ENCODE measurements at places on chromosomes 1 and 21.

DNA sequence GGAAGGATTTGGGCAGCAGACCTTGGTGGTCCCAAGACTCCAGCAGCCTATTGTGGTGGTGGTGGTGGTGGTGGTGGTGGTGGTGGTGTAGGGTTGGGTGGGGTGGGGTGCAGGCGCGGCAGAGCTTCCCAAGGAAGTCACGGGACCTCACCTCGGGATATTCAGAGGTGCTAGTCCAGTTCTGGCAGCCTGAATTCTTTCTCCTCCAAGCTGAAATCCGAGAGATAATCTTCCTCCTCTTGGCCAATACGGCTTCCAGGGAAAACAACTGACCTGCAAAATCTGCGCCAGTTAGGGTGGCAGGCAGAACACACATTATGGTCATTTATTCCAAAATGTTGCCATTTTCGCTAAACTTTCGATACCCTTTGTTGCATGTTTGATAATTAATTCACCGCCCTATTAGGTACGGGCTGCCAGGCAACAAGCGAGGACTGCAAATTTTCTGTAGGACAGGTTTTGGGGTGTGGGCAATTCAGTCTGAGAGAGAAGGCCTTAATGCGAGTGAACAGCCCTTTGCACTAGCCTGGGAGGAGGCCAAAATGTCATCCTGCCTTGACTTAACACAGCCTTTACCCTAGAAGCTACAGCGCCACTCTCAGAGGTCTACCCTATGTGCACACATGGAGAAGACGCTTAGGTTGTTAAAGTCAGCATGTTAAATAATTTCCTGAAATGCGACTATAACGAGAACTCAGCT is 33.2 kb upstream of the BSDC1 start:
- no peak for DNase-seq

DNA sequence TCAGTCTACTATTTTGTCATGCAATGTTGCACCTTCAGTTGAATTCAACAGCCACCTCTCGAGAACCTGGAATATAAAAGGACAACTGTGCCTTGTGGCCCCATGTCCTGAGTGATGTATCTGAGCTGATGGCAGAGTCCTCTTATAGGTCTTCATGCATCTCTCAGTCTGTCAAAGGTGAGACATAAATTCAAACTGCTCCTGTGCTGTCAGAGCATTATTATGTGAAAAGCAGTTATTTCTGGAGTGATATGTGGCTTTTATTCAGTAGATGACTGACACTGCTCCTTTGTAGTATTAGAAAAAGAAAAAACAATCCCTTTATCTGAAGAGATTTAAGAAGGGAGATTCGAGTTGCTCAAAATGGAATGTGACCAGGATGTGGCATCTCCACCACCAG is 8.4 kb downstream of the S100A10 start:
- DNase-seq = no peak

DNA sequence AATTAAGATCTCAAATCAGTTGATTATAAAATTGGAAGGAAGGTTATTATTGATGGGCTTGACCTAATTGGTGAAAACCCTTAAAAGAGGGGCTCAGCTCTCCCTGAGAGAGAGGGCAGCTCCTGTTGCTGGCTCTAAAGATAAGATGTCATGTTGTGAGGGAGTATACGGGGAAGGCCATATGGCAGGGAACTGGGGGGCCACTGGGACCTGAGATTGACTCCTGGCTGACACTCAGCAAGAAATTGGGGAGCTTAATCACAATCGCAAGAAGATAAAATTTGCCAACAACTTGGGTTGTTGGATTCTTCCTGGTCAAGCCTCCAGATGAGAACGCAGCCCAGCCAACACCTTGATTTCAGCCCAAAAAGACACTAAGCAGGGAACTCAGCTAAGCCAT is 69.7 kb upstream of the KCNJ6 start:
- no peak for DNase-seq

- no peak for DNase-seq
Observed at GRCh38 chr1:174053826-174054225, 31.7 kb upstream of the RC3H1 start.

DNA sequence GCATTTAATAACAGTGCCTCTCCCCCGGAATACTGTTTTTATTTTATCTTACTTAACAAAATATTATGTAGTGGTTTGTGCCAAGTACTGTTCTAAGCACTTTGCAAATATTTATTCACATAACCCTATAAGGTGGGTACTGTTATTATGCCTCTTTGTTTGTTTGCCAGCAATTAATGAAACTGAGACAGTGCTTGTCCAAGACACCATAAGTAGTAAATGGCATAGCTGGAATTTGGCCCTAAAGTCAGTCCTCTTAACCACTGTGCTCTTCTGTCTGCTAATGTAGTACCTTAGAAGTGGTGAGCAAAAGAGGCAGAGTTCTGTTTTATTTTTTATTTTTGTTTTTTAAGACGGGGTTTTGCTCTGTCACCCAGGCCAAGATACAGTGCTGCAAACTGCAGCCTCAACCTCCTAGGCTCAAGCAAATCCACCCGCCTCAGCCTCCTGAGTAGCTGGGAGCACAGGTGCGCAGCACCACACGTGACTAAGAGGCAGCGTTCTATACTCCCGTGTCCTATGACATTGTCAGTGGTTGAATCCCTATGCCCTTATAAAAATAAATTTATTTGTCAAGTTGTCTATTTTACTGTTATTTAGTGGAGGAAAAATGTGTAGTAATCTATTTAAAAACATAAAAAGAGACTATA is 165.8 kb downstream of the CLEC20A start:
- no peak for DNase-seq

GRCh38 chr1:23522244-23522982 is 8.6 kb downstream of the E2F2 start:
- no peak for DNase-seq

All from NCI-H2081 treated with DMSO at 0.1 percent for 48 hours (cell line).